ENCODE measurements at places on chromosomes 6 and 20. TPM values are rescaled to one million over a fixed set of nuclear protein-coding genes. Genes with fewer than 3 reads are reported as not detected.

DNA sequence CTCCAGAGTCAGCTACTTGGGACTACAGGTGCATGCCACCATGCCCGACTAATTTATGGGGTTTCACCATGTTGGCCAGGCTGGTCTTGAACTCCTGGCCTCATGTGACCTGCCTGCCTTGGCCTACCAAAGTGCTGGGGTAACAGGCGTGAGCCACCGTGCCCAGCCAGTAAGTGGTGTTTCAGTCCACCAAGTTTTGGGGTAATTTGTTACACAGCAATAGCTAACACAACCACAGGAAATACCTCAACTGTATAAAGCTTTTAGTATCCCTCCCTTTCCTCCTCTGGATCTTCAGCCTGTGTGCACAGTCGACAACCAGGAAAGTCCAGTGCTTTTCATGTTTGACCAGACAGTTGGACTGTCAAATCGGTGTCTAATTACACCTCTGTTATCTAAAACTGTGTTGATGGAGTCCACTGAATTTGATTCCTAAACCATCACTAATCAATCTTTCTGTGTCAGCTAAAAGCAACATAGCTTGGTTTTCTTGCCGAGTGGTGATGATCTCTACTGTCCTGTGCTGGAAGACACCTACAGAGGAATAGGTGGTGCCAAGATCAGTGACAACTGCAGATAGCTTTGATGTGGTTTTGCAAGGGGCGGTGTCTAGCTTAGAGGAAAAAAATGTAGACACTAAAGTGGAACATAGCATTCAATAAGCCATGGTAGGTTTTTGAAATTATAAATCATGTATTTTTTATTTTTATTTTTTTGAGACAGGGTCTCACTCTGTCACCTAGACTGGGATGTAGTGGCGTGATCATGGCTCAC, 22.2 kb upstream of the ZBTB2 start:
- no peak for DNase-seq

DNA sequence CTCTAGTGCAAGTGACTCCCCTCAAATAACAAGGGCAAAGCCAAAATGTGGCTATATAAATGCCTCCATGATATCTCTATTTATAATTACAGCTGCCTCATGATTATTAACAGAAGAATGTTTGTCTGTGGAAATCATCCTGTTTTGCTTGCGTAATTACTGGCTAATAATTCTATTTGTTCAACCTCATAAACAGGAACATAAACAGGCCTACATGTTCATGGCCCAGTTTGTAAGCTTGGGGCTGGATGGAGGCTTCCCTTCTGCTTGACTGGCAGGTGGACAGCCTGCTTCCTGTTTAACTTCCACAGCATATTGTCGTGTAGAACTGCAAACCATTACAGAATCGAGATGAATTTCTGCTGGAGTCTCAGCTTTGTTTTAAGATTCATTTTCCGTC, 766.0 kb upstream of the MAP3K7 start:
- no peak for DNase-seq

DNA sequence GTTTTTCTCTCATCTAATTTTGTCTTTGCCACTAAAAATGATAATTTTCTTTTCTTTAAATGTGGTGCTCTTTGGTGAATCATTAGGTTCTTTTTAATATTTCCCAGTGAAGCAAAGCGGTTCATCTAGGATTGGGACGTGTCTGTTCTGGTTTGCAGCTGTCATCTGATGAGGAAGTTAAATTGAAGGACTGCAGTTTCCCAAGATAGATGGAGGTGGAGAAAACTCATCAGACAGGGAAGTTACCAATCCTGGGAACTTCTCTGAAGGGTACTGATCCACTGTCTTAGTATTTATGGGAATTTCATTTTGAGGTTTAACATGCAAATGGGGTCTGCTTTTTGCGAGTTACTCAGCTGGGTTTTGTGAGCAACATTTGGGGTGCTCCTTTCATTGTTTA, 2.4 kb upstream of the AARS2 start:
- DNase-seq, result no peak

DNA sequence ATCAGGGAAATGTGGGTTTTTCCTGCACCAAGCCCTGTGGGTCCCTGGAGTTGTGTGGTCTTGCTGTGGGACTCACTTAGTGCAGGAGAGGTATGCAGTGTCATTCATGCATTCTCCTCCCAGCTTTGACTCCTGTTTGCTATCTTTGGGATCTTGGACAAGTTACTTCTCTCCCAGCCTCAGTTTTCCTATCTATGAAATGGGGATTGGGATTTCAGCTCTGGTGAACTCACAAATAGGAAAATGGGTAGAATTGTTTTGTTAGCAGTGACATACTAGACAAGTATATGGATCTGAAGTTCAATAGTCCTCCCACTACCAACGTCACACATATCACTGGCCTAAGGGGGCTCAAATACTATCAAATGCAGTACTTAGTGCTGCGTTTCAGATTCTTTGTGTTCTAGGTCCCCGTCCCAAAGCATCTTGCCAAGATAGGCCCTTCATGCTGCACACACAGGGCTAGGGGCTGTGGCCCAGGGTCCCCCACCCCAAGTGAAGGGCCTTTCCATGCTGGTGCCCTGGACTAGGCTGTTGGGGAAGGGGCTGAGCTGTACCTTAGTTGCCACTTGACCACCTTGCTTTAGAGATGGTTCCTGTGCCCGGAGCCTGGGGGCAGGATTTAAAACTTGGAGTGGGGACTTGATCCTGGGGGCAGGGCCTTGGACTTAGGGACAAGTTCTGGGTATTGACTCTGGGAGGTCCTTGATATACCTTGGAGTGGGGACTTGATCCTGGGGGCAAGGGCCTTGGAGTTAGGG, 98.0 kb downstream of the TOX2 start:
- no peak for DNase-seq

DNA sequence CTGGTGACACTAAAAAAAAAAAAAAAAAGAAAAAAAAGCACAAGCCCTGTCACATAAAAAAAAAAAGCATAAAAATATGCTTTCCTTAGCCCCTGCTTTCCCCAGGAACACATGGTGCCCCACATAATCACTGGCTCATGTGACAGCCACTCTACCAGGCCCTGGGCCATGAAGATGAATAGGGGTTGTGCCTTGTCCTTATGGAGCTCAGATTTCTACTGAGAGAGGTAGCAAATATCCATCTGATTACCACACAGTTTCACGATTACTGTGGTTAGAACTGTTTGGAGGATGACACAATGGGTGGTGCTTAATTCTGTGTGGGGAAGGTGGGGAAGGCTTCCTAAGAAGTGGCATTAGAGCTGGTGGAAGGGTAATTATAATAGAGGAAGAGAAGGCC, 9.3 kb downstream of the RAET1E start:
- no peak for DNase-seq

GRCh38 chr20:4111440-4112411, 96.4 kb upstream of the RNF24 start:
- DNase-seq, result no peak

- DNase-seq, result no peak
Observed at GRCh38 chr6:46254331-46254730, 83.6 kb upstream of the ENPP5 start.

- no peak for DNase-seq
Observed at GRCh38 chr6:19632230-19632629, 204.9 kb upstream of the ID4 start.

DNA sequence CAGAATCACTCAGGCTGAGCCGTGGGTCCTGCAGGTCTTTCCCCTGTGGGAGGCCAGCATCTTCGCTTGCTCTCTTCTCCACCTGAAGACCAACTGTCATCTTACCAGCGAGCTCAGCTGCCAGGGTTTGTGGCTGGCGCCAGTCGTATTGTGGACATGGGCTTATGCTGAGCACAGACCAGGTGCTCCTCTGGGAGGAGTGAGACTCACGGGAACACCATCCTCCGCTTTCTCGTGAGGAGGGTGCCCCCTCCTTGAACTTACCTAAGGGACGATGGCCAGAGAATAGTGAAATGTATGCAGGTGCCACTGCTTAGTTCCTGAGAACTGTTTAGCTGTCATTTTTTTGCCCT, 17.1 kb downstream of the WRNIP1 start:
- DNase-seq, result no peak

- DNase-seq, result no peak
Observed at GRCh38 chr20:44450903-44451450, 24.7 kb upstream of the TTPAL start.

- DNase-seq, result no peak
Observed at GRCh38 chr20:15642109-15642508, 931.1 kb downstream of the KIF16B start.

DNA sequence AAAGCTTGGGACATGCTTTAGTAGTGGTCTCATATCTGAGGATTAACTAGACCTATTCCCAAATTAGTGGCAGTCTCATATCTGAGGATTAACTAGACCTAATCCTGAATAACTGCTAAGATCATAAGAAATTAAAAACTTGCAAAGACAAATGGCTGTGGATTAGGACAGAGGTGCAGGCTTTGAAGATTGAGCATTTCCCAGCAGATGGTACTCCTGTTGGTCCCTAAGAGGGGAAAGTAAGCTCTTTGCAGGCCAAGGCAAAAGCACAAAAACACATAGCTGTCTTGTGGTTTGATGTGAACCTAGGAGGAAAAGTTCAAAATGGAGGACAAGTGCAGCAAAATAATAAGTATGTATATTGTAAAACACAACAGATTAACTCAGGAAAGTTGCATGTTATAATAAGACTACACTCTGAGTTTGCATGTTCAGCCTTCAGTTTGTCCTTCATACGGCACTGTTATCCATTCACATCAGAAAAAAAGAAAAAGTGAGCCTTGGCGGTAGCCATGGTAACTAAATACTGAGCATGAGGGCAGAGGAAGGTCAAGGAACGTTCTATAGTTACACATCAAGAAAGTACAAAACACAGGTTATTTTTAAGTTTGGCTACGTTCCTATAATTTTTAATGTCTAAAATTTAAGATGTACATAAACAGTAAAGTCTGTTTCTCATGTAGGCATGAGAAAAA, 62.8 kb downstream of the FILIP1 start:
- DNase-seq, result no peak

GRCh38 chr20:9389346-9389745, 125.0 kb upstream of the LAMP5 start:
- DNase-seq, result no peak

GRCh38 chr6:27149150-27149549, 98.4 kb upstream of the PRSS16 start:
- no peak for DNase-seq

DNA sequence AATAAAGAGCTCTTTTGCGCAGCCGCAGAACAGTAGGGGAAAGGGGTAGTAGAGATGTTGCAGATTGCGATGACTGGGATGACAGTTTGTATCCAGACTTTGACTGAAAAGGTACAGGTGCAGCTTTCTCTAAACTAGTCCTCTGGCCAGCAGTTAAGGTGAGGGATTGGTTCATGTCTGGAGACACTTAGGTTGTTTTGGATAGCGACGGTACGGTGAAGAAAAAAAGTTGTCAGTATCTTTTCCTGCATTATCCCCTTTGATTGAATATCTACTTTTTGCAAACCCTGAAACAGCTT, 537 bp downstream of the PRR3 start:
- DNase-seq, result no peak

DNA sequence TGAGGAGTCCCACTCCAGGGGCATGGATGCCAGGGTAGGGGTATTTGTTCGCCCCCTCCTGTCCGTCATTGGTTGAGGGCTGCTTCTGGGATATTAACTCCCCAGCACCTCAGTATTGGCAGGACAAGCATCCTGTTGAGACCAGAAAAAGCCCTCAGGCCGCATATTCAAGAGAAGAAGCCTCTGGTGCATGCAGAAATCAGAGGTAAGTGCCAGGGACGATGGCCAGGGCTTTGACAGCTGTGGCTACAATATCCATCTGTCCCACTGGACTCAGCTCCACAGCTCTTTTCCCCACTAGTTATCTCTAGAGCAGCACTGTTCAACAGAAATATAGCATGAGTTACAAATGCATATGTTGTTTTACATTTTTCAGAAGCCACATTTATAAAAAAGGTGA, 651.3 kb downstream of the KIF16B start:
- DNase-seq, result no peak

- no peak for DNase-seq
Observed at GRCh38 chr6:90080876-90081481, 186.7 kb downstream of the GJA10 start.

GRCh38 chr20:62723351-62723750, 14.7 kb downstream of the NTSR1 start:
- DNase-seq, result peak; percentile 46

DNA sequence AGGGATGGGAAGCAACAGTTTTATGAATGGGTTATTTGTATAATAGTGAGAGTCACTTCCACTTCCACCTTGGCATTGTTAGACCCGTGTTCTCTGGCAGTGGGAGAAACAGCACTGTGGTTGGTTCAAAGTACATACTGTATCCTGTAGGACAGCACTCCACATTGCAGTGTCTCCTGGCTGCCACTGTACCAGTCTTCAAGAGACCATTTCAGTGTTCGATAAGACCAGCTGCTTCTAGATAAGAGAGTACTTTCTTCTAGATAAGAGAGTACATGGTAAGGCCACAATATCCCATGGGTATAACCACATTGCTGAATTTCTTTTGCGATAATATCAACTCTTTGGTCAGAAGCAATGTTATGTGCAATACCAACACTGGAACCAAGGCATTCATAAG, 28.8 kb downstream of the FITM2 start:
- DNase-seq, result no peak

DNA sequence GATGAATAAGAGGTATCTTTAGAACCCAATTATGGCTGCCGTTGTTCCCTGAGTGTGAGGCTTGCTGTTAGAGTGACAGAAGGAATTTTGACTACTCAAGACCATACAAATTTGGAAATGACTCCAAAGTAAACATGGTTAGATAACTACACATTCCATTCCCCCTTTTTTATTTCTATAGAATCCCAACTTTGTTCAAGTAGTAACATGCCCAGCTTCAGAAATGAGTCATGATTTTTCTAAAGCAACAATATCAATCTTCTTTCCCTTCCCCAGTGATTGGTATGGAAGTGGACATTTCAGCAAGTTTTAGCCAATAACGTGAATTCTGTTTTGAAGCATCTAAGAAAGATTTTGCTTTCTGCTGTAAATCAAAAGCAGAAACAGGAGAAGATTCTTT, 37.8 kb downstream of the HCRTR2 start:
- DNase-seq, result no peak

GRCh38 chr20:33840160-33840559, 29.0 kb downstream of the CHMP4B start:
- DNase-seq, result no peak

GRCh38 chr20:4766631-4767030, 44.9 kb downstream of the PRND start:
- DNase-seq, result no peak

GRCh38 chr6:30267423-30267822, 54.2 kb upstream of the TRIM26 start:
- no peak for DNase-seq

- DNase-seq, result no peak
Observed at GRCh38 chr6:74780831-74781230, 425.0 kb downstream of the COL12A1 start.

SDC4 gene
- total RNA-seq, result 80.7 TPM

PGBD1 gene
- 2.3 TPM for total RNA-seq

MMP24 gene
- total RNA-seq, result 0.13 TPM

C6orf58 gene
- not detected for total RNA-seq

NOTCH4 gene
- 22.4 TPM for total RNA-seq

KHDRBS2 gene
- total RNA-seq, result not detected

ENPP5 gene
- total RNA-seq, result 3.0 TPM

KIF25 gene
- 0.35 TPM for total RNA-seq

GINS1 gene
- total RNA-seq, result 0.46 TPM

NR2E1 gene
- total RNA-seq, result not detected

CABLES2 gene
- 15.0 TPM for total RNA-seq

GPRC6A gene
- total RNA-seq, result not detected

SRMS gene
- total RNA-seq, result not detected

Measured in Right ventricle myocardium superior (tissue), 1 donor.